ENCODE measurements at places on chromosomes 12 and 14.

DNA sequence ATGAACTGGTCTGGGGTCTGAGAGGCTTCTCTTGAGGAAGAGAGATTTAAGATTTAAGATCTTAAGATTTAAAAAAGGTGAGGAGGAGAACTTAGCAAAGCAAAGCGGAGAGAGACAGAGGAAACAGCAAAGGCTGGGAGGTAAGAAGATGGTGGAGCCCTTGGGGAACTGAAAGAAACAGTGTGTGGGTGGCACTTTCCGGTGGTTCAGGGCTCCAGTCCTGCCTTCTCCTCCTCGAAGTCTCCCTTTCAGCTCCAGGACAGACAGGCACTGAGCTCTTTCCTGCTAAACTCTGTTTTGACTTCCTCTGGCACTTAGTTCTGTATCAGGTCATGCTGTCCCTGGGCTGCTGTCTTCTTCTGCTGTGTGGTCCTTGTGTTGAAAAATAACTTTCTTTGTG is 298.7 kb upstream of the SRRM4 start:
- no peak for DNase-seq

- DNase-seq, result no peak
Observed at GRCh38 chr12:22051114-22051698, 5.2 kb downstream of the CMAS start.

DNA sequence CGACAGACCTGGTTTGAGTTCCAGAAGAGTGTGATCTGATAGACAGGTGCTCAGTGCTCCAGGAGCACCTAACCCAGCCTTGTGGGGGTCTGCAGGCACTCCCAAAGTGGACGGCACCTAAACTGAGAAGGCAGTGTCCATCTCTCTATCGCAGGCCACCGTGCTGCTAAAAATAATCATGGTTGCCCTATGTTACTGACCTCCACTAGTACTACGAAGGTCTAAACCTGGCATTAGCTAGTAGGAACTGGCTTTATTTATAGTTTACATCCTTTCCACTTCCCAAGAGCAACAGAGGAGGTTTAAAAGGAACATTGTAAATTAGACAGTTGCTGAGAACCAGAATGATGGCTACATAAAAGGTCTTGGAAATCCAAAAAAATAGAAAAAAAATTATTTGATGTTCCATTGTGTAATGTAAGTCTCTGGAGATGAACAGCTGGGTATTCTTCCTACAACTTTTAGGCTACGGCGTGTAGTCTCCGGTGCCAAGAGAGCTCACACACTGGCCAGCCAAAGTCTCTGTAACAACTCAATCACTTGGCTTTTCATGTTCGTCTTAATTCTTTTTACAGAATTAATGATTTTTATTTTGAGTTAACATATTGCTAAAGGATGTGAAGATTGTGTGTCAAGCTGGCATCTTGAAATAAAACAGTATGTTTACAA is 27.3 kb downstream of the PPFIBP1 start:
- DNase-seq, result no peak

DNA sequence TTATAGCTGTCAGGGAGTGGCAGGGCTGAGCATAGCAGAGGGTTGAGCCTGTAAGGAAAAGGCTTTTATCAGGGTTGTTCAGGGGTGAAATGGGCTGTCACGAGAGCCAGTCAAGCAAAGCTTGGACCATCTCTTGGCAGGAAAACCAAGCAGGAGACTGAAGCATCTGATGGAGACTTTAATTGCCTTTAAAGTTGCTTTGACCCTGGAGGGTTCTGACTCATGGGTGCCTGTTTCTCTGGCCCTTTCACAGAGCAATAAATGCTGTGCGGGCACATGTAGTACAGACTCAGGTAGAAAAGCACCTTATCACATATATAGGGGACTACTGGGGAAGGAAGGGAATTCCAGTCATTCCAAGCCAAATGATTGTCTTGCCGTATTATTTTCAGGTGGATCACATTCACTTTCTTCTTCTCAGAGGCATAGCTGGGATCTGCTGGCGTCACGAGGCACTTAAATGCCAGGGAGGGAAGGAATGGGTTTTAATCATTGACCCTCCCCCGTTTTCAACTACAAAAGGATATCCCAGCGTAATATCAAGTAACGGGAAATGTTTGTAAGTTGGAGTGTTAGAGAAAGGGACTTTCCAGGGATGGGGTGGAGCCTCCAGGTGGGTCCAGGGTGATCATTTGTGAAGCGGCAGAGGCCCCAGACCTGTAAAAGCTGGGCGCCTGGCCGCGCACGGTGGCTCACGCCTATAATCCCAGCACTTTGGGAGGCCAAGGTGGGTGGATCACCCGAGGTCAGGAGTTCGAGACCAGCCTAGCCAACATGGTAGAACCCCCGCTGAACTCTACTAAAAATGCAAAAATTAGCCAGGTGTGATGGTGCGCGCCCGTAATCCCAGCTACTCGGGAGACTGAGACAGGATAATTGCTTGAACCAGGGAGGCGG is 34.9 kb downstream of the PLEKHD1 start:
- no peak for DNase-seq

DNA sequence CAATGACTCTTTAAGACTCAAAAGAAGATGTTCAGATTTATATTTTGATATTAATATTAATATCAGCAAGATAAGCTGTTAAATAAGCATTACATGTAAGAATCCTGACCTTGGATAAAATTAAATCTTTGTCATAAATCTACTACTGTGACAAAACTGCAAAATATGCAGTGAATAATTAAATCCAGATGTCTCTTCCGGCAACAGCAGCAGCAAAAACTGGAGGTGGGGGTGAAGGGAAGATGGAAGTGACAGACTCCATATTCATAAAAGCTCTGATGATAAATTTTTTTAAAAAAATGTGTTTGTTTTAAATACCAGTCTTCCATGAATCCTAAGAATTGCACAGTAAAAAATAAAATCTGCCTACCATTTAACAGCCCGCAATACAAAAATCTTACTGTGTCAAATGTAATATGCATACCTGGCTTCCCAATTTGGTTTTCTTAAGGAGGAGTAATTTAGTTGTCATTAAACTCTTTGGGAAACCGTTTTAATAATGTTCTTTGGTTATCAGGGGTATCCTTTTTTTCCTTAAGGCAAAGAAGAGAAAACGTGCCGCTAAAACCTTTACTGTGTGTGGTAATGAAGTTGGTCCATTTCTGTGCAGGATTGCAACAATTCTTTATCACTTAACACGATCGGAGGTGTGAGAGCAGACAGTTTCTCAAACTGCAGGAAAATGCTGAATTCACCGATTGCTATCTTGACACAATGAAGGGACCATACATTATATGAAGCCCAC is 478.2 kb downstream of the DIO2 start:
- no peak for DNase-seq

- DNase-seq, result no peak
Observed at GRCh38 chr12:131321988-131322387, 368.3 kb downstream of the ADGRD1 start.

GRCh38 chr12:131391399-131391798 is 319.5 kb upstream of the SFSWAP start:
- DNase-seq, result no peak

DNA sequence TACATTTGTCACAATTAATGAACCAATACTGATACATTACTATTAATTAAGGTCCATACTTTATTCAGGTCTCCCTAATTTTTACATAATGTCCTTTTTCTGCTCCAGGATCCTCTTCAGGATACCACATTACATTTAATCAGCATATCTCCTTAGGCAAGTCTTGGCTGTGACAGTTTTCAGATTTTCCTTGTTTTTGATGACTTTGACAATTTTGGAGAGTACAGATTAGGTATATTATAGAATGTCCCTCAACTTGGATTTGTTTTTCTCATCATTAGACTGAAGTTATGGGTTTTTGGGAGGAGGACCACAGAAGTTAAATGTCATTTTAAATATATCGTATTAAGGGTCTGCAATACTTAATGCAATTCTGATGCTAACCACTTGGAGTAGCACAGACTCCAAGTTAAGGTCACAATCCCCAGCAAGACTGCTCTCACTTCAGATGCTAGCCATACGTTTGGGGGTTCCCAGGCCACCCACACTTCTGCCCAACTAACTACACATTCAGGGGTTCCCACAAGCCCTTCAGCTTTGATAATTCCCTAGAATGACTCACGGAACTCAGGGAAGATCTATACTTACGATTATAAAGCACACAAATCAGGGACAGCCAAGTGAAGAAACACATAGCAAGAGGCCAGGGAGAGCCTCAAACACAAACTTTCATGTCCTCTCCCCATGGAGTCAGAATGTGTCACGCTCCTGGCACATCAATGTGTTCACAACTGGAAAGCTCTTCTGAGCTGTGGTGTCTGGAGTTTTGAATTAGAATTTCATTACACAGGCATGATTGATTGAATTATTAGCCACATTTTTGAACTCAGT is 17.0 kb upstream of the NUBPL start:
- no peak for DNase-seq

GRCh38 chr12:9810671-9811070 is 16.6 kb upstream of the KLRF1 start:
- no peak for DNase-seq

GRCh38 chr12:128856035-128856790 is 2.9 kb downstream of the GLT1D1 start:
- DNase-seq, result no peak

- no peak for DNase-seq
Observed at GRCh38 chr12:82411546-82412230, 53.4 kb downstream of the METTL25 start.

GRCh38 chr12:96136725-96137378 is 57.3 kb upstream of the ELK3 start:
- no peak for DNase-seq

DNA sequence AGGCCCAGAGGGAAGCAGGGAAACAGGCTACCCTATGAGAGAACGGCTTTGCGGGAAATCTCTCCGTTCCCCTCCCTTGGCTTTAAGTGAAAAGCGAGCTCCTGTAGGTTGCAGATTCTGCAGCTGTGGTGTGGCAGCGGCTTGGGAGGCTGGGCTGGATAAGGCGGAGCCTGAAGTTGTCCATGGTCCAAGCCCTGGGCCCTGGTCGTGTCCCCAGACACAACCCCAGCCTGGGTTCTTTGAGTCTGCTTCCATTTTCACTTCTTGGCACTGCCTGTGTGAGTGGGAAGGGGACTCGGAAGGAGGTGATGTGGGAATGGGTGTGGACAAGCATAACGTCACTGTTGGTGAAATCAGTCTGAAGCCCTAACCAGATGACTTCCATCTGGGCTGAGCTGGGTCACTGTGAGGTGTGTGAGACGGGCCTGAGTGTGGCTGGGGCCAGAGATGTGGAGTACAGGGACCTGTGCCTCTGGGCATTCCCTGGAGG is 43.0 kb upstream of the CTDSP2 start:
- no peak for DNase-seq

GRCh38 chr12:131882804-131883520 is 11.5 kb upstream of the ULK1 start:
- DNase-seq, result no peak

GRCh38 chr12:50971946-50972345 is 19.6 kb downstream of the HIGD1C start:
- DNase-seq, result no peak

DNA sequence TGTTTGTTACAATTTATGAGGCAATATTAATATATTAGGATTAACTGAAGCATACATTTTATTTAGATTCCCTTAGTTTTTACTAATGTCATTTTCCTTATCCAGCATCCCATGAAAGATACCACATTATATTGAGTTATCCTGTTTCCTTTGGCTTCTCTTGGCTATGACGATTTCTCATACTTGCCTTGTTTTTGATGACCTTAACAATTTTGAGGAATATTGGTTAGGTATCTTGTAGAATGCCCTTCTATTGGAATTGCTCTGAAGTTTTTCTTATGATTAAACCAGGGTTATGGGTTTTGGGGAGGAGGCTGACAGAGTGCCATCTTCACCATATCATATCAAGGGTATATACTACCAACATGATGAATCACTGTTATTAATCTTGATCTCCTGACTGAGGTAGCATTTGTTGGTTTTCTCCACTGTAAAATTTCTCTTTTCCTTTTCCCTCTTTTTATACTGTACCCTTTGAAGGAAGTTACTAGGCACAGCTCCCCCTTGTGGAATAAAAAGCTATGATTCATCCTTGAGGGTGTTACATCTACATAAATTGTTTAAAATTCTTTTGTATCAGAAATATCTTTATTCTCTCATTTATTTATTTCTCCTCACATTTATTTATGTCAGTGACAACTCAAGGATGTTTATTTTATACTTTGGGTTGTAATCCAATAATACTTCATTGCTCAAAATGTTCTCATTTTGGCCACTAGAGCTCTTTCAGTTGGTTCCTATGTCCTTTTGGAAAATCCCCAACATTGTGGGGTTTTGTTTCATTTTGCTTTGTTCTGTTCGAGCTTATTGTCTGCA is 239.0 kb downstream of the SLC16A7 start:
- no peak for DNase-seq

- DNase-seq, result no peak
Observed at GRCh38 chr14:36241183-36241582, 64.7 kb upstream of the PTCSC3 start.

- DNase-seq, result no peak
Observed at GRCh38 chr12:11870041-11870451, 200.7 kb upstream of the BCL2L14 start.

DNA sequence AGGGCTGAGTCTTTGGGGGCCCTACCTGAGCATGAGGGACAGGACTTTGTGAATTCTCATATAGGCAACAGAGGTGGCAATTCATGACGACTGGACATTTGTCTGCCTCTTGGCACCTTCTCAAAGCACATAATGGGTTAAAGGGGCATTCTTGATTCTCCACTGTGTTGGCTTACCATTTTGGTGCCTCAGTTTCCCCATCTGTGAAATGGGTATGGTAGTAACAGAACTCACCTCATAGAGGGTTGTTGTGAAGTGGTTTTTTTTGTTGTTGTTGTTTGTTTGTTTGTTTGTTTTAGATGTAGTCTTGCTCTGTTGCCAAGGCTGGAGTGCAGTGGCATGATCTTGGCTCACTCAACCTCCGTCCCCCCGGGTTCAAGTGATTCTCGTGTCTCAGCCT is 106.0 kb downstream of the CHST11 start:
- DNase-seq, result no peak

DNA sequence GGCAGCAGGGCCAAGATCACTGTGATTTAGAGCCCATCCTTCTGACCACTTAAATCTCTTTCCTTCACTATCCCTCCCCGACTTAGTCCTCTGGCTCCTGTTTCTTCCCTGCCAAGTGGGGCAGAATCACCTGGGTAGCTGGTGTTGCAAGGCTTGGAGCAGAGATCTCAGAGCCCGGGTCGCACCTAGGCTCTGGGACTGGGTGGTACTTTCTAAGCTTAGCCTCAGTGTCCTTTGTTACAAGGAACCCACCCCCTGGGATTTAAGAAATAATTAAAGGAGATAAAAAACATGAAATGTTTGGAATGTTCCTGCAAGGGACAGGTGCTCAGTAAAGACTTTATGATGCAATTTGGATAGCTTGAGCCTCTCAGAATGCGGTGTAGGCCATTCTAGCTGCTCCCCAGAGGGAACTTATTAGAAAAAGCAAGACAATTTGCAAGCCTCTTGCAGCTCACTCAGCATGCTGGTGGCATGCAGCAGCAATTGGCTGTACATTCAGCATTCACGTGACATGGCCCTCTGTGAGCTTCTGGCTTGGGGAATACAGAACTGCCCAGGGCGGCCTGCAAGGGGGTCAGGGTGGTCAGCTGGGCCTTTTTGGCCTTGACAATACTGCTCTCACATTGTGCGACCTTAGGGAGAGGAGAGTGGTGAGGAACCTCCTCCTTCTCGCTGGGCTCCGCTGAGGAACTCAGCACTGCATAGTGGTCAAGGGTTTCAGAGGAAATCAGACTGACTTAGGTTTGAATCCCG is 16.8 kb downstream of the C14orf132 start:
- DNase-seq, result no peak

GRCh38 chr12:120736404-120737331 is 11.0 kb downstream of the ACADS start:
- DNase-seq, result no peak
